ENCODE measurements at places on chromosomes 5 and 9. TPM values are rescaled to one million over a fixed set of nuclear protein-coding genes. Genes with fewer than 3 reads are reported as not detected.

- DNase-seq: no peak
These were observed 93.2 kb downstream of the WDR41 start for GRCh38 chr5:77398896-77399295.

GRCh38 chr5:65630981-65631380, 6.2 kb downstream of the SHLD3 start:
- DNase-seq: no peak

- peak; percentile 87 for DNase-seq
These were observed 2.1 kb downstream of the SYNPO start for GRCh38 chr5:150642567-150642927.

SPEF2 gene
- 0.77 TPM for total RNA-seq

DNA sequence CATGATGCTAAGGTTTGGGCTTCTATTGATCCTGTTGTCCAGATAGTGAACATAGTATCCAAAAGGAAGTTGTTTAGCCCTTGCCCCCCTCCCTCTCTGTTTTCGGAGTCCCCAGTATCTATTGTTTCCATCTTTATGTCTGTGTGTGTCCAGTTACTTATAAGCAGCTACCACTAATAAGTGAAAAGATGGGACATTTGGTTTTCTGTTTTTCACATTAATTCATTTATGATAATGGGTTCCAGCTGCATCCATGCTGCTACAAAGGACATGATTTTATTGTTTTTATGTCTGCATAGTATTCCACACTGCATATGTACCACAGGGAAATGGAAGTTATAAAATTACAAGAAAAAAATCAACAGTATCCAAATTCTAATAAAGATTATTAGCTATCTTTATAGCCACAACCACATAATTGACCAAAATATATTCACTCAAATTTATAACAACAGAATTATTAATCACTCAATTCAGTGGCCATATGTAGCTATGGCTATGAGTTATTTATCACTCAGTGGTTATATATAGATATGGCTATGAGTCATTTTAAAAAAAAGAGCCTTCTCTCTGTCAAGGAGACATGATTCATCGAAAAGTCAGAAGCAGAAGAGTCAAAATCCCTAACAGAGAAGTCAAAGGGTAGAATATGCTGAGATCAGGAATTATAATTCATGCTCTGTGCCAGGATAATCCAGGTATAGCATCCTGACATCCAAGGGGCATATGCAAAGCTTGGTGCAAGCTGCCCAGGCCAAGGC, 367.5 kb downstream of the DEPDC1B start:
- DNase-seq: peak; percentile 94

IFNB1 gene
- total RNA-seq: 0.26 TPM

GRCh38 chr5:91245871-91246270, 137.2 kb downstream of the ARRDC3 start:
- DNase-seq: no peak

GCNT4 gene
- 2.9 TPM for total RNA-seq

SLC1A1 gene
- 1.4 TPM for total RNA-seq

DMRT2 gene
- total RNA-seq: 0.53 TPM

- peak; percentile 50 for DNase-seq
These were observed 29.0 kb upstream of the CCNG1 start for GRCh38 chr5:163408311-163408923.

DNA sequence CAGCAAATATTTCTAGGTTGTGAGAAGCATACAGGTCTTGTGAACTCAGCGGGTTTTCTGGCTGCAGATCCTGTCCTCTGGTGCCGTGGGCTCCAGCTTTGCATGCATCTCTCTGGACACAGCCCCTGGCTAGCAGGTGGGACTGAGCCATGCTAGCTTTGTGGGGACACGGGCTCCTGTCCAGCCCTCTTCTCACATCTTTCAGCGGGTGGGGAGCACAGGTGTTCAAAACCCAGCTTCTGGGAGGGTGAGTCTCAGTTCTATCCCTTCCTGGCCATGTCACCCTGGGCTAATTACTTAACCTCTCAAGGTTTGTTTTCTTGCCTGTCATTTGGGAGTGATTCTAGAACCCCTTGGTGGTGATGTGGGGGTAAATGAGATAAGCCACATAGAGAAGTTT, 162.3 kb downstream of the ICE1 start:
- DNase-seq: no peak

GRCh38 chr5:9340085-9340484, 205.8 kb downstream of the SEMA5A start:
- no peak for DNase-seq

- DNase-seq: no peak
These were observed 92.6 kb downstream of the TLE4 start for GRCh38 chr9:79664375-79664831.

- no peak for DNase-seq
These were observed 200.4 kb downstream of the FBXL7 start for GRCh38 chr5:15700373-15700772.

GRCh38 chr5:96896806-96897205, 20.5 kb downstream of the ERAP2 start:
- DNase-seq: no peak

EPB41L4A gene
- 8.3 TPM for total RNA-seq

GRCh38 chr5:74491586-74491985, 148.9 kb downstream of the ENC1 start:
- DNase-seq: no peak

KCNN2 gene
- not detected for total RNA-seq

DNA sequence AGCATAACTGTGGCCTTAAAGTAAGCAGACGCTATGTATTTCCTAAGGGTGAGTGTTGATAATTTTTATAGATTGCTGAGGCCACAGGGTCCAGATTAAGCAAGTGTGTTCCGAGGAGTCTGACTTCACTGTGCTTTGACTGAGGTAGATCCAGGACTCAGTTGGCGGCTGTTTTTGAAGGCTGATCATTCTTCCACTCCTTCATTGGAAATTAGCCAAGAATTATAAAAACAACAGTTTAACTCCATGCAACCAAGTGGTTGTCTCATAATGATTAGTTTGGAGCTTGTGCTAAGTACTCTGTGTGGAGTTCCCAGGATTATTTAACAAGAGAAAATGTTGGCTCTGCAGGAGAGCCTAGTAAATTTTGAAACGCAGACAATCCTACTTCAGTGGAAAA, 19.1 kb downstream of the IQGAP2 start:
- no peak for DNase-seq

LEAP2 gene
- 0.13 TPM for total RNA-seq

GRCh38 chr9:137851516-137852267, 25.9 kb upstream of the CACNA1B start:
- DNase-seq: no peak

PDCD1LG2 gene
- 0.64 TPM for total RNA-seq

RUFY1 gene
- 32.9 TPM for total RNA-seq

BTNL9 gene
- not detected for total RNA-seq

- DNase-seq: no peak
These were observed 130.7 kb downstream of the ADAMTS12 start for GRCh38 chr5:33761139-33761538.

DNA sequence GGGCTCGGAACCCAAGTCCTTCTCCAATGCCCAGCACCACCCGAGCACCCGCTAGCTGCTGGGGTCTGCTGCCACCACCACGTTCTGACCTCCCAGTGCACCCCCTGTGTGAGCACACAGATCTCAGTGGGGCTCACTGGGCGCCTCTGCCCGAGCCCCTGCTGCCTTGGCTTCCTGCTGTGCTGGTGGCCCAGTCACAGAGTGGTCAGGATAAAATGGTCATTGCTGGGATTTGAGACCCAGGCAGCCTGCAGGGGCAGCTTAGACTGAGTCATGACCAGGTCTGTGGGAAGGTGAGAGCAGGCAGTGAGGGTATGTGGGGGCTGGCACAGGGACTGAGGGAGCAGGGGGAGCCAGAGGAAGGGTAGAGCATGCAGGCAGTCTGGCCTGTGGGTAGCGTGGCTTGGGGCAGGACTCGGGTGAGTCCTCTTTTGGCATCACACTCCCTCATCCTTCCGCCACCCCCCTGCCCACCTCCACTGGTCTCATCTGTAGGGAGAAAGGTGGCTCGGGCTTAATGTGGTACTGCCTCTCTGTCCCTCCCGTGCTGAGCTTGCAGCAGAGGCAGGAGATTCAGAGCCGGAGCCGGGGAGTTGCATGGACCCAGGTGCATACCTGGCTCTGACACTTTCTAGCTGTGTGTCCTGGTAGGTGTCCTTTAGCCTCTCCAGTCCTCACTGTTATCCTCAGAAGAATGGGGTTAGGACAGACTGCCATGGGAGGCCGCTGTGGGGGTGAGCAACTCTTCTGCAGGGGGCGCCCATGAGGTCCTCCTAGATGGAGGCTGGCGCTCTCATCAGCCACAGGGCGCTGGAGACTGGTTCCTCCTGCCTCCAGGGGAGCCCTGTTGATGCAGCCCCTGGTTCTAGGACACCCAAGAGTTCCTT, 32.1 kb downstream of the USP20 start:
- no peak for DNase-seq

DNA sequence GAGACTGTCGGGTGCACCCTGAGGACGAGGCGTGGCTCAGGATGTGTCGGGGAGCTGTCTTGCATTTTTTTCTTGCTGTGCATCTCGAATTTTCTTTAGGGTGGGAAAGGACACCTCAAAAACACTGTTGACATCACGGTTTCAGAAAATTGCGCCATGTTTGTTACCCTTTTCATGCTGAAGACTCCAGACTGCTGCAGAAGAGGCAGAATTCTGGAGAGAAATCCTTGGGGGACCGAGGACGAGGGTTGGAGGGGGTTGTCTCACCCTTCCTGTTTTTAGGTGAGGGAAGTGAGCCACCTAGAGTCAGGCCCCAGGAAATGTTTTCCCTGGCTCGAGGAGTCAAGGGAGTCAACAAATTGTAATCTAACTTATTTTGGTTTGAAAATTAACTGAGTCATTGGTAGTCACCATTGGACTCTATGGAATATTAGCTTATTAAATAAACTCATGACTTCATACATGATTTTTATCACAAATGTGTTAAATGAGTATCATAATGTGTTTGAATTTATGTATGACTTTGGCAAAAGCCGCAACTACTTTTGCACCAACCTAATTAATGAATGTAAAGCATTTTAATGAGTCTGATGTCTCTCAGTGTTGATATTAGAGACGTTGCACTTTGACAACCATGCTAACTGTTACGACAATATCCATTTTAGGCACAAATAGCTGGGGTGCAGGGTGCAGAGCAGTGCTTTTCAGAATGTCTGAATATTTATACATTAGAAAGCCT, 724 bp upstream of the LYSMD3 start:
- peak; percentile 81 for DNase-seq

DNA sequence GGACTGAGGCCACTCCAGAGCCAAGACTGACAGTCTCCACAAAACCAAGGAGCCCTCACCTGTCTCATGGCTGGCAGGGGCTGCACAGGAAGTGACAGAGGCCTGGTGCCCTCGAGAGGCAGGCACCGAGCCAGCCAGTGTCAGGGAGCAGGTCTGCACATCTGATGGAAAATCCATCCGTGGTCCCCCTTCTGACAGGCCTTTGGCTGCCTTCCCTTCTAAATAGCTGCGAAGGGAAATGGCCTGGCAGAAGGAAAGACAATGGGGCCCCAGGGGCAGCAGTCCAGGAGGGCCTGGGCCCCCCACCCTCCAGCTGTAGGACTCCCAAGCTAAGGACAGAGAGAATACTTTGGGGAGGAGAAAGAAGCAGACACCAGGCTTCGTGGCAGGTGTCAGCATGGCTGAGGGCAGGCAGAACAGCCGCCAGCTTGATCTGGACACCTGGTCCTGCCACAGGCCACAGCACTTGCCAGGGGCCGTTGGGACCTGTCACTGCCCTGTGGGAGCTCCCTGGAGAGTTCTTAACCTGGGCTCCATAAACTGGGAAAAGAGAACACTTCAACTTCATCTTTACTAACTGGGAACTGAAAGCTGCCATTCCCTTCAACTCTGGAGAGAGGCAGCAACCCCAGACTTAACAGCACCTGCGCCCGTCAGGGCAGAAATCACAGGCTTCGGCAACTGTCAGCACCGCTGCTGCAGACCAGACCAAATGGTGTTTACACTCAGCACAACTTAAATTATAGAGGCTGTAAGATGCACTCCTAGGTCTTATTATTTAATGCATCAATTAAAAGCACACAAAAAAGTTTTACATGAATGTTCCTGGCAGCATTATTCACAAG, 22.0 kb downstream of the ADAMTS2 start:
- DNase-seq: no peak

- DNase-seq: no peak
These were observed 53.6 kb downstream of the SEMA4D start for GRCh38 chr9:89444274-89444673.

DNA sequence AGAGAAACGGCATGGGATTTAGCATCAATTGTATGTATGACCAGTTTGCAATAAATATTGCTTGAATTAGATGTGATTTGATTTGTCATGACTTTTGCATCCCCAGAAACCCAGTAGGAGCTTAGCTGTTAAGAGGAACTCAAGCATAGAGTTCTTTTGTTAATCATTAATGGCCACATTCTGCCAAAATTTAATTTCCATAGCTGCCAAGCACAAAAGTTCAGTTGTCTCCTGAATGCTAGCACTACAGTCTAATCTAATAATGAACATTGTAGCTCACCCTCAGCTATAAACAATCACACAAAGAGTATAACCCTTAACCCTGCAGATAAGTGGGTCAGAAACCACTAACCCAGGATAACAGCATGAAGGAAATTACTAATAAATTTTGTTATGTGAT, 169.8 kb upstream of the GRAMD2B start:
- no peak for DNase-seq

GRCh38 chr9:78351816-78352215, 54.9 kb downstream of the PSAT1 start:
- DNase-seq: no peak

SYK gene
- total RNA-seq: 29.7 TPM

- no peak for DNase-seq
These were observed 35.0 kb downstream of the PRELID2 start for GRCh38 chr5:145800181-145800580.

DNA sequence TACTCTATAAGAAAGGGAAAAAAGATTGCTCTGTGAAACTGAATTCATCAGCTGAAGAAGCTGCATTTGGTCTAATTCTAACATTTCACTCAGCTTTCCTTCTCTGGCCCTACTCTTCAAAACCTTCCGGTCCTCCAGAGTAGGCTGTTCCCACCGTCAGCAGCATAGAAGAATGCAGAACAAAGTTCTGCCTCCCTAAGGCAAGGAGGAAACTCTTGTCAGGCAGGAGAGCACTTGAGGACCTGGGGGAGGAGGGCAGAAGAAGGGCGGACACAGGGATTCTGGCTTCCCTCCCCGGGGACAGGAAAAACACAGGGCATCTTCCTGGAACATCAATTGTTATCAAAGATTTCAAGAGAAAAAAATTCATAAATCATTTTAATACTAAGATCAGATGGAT, 69.2 kb upstream of the SHB start:
- no peak for DNase-seq

GRCh38 chr9:122040561-122041242, 52.4 kb downstream of the TTLL11 start:
- DNase-seq: no peak

DNA sequence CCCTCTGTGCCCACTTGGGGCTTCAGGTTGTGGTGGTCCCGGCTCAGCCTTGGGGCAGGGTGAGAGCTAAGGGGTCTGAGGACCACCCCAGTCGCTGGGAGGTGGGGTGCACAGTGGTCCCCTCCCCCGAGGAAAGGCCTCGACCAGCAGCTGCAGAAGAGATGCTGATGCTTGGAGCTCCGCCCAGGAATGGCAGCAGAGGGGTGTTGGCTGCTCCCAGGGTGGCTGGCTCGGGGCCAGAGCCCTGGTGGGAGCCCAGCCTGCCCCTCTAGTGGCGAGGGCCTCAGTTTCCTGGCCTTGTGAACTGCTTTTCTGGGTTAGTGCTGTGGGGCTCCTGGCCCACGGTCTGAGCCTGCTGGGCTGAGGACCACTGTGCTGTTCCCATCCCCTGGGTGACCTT, 1.2 kb downstream of the DIPK1B start:
- no peak for DNase-seq

Data from bronchial epithelial cell (primary cell).